ENCODE measurements at places on chromosomes 7 and 10.

DNA sequence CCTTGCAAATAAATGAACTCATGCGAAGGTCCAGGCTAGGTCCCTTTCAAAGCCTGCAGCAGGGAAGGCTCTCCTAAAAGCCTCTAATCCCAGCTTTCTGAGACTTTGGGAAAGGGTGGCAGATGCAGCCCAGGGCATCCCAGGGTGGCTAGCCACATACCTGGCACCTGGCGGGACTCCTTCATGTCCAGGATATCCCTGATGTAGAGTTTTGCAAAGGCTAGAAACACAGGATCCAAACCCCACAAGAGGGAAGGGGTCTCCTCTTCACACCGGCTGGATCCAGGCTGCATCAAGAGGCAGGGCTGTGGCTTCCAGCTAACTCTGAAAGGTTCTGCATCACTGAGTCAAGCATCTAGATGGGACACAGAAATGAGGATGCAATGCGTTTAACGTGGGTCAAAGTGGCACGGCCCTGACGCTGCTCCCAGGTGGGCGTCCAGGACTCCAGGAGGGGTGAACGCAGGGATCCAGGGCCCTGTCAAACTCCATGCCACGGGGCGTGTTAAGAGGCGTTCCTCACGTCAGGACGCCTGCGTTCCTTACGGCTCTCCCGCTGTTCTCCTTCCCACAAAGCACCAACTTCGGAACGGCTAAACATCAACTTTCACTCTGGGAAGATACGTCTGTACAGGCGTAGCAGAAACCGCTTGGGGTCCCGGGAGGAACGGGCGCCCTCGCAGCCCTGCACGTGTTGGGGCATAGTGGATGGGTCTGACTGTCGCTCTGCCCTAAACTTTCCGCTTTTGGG is 507 bp downstream of the STN1 start:
- DNase-seq, result no peak

DNA sequence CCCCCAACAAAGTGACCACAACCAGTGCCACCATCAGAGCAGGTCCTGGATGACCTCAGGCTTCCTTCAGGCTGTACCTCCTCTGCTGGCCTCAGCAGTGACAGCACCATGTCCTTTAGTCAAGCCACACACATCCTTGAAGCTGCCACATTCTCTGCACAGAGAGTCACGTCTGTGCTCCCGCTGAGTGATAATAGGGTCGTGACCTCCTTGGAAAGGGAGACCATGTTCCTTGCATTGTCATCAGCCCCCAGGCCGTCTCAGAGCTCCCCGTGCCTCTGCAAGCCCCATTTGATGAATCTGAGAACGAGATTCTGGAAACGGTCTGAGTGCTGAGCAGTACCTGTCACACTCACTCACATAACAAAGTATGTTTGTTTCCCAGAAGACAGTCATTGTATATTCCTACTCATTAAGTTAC is 106.5 kb upstream of the PRR15 start:
- DNase-seq, result no peak

DNA sequence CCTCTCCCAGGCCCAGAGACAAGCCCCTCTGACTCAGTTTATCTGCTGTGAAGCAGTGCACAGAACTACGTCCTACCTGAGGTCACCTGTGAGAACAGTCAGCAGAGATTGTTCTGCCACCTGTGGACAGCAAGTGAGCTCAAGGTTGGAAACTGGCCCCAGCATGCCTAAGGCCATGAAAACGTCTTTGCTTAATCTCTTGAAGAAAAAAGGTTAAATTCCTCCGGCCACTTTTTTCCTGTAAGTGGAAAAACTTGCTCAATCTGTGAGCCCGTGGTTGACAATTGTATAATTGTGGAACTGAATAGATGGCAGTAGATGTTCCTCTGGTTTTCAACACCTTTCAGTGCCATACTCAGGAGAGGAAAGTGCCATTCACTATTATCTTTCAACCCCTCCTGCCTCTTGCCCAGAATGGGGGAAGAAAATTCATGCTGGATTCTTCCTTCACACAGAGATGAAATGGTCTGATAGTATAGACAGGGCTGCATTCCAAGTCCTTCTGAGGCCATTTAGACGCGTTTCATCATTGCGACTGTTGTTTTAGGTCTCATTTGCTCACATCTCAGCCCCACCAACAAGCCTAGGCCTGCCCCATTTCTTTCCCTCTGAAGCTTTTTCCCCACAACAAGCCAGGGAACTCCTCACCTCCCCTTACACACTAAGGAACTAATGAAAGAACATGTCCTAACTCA is 292.9 kb downstream of the FZD1 start:
- no peak for DNase-seq

DNA sequence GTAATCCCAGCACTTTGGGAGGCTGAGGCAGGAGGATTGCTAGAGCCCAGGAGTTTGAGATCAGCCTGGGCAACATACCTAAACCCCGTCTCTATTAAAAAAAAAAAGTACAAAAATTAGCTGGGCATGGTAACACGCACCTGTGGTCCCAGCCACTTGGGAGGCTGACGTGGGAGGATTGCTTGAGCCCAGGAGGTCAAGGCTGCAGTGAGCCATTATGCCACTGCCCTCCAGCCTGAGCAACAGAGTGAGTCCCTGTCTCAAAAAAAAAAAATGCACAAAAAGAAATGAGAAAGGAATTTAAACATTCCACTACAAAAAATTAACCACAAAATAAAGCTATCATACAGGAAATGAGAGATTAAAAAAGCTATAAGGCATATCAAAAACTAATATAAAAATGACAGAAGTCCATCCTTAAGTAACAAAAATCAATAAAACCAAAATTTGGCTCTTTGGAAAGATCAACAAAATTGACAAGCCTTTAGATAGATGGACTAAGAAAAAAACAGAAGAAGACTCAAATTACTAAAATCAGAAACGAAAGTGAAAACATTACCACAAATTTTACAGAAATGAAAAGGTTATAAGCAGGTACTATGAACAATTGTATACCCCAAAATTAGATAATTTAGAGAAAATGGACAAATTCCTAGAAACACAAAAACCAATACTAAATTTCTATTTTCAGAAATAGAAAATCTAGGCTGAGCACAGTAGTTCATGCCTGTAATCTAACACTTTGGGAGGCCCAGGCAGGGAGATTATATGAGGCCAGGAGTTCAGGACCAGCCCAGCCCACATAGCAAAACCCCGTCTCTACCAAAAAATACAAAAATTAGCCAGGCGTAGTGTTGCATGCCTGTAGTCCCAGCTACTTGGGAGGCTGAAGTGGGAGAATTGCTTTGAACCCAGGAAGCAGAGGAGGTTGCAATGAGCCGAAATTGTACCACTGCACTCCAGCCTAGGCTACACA is 42.4 kb upstream of the NANOS1 start:
- no peak for DNase-seq

DNA sequence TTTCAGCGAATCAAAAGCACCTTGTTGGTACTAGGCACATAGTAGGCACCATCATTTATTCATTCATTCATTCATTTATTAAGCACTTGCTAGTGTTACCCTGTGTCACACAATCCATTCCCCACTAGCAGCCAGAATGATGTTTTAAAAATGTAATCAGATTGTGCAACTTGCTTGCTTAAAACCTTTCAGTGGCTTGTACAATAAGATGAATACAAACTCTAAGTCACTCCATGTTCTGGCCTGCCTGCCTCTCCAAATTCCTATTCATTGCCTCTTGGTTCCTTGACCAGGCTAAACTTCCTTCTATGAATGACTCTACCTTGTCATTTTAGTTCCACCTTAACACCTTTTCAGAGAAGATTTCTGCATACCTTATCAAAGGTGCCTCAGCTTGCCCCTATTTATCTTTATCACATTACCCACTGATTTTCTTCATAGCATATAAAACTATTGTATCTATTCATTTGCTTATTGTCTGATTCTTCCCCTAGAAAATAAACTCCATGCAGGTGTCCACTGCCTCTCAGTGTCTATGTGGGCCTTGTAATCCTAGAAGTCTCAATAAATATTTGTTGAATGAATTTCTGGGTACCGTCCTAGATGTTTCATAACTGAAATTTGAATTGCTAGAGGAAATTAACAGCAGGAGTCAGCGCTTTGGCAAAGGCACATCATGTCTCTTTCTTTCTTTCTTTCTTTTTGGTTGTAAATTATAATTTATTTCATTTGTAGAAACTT is 169.5 kb downstream of the TMEM26 start:
- no peak for DNase-seq

DNA sequence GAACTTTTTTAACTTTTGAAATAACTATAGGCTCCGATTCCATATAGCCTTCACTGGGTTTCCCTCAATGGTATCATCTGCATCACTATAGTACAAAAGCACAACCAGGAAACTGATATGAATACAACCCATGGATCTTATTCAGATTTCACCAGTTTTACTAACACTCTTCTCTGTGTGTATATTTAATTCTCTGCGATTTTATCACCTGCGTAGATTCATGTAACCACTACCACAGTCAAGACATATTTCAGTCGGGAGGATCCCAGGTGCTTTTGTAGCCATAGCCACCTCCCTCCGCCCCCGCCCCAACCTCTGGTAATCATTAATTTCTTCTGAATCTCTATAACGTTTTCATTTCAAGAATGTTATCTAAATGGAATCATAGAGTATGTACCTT is 82.8 kb upstream of the C7orf33 start:
- no peak for DNase-seq

- DNase-seq, result no peak
Observed at GRCh38 chr10:7550013-7550412, 116.8 kb downstream of the ITIH5 start.

DNA sequence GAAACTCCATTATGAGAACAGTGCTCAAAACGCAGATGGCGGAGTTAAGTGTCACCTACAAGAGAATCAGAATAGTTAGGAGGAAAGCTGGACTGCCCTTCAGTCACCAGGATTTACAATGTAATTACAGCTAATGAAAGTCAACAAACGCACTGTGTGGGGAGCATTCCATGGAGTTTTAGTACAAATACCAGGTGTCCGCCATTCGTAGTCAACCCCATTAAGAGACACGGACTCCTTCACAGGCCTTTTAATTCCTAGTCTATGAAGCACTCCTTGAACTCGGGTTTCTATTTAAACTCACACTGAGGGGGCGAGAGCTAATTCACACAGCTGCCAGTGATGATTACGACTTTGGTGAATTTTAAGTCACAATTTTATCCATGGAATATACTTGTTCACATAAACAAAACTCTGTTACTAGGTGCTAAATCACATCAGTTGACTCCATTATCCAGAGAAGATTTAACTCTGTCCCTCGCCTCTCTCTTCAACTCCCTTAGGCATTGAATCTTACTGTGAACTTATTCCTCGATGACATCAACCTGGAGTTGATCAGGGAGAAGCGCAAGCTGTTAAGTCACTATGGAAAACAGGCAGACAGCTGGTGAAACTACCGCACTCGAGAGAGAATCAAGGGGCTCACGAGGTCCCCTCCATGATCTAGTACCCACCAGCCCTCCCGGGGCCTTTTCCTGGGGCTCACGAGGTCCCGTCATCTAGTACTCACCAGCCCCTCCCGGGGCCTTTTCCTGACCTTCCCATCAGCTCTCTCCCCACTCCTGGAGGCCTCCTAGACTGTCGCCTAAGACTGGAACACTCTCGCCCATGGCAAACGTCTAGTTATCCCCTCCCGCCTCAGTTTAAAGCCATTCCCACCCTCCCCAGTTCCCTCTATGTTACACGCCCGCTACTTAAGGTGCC is 1.5 kb downstream of the ZFAND2A start:
- no peak for DNase-seq

DNA sequence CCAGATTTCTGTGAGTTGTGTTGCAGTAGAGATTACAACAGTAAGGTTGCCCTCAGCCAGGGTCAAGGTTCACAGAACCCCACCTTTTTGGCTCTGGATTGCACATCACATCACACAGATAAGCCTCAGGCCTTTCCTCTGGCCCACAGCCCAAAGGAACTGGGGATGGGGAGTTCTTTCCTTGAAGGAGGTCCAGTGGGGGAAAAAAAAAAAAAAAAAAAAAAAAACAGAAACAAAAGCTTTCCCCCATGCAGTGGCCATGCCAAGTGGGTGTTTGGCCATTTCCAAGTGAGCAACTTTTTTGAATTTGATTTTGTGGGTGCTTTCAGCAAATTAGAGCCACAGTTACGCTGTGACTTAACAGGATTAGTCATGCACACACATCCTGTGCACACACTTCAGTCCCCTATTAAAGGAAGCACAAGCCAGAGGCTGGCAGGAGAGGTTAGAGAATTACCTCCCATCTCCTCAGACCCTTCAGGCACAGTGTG is 79.3 kb upstream of the NANOS1 start:
- DNase-seq, result no peak

GRCh38 chr10:71970869-71971268 is 6.7 kb downstream of the CHST3 start:
- no peak for DNase-seq

- no peak for DNase-seq
Observed at GRCh38 chr10:66058594-66058993, 867.2 kb upstream of the LRRTM3 start.

GRCh38 chr10:77686096-77686495 is 48.5 kb upstream of the KCNMA1 start:
- no peak for DNase-seq

DNA sequence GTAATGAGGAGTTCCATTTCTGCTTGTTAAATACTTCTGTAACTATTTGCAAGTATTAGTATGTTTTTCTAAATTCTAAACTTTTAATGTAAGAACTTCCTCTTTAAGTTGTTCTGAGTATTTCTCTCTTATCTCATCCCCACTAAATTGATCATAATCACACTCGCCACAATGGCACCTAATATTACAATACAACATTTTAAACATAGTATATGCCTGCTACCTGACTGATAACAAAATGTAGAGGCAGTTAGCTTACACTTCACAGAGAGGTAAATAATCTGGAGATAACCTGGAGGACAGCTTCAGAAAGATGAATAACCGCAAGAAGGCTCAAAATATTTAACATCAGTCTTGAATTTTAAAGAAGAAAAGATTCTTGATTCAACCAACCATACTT is 48.6 kb downstream of the HIBADH start:
- no peak for DNase-seq

GRCh38 chr7:134866617-134867016 is 87.2 kb downstream of the CALD1 start:
- DNase-seq, result no peak

DNA sequence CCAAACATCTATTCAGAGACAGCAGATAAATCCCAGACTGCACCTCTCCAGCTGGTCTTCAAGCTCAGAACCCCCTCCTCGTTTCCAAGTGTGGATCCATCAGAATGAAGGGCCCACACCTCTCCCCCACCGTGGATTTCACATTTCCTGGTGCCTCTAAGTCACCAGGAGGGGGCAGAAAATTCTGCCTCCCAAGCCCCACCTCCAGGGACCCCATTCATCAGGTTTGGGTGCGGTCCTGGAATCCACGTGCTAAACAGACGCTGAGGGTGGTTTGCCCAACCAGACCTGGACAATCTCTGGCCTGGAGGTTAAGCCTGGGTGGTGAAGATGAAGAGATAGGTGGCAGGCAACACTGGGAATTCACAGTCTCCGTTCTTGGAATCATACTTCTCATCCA is 92.4 kb downstream of the WDR11 start:
- no peak for DNase-seq

DNA sequence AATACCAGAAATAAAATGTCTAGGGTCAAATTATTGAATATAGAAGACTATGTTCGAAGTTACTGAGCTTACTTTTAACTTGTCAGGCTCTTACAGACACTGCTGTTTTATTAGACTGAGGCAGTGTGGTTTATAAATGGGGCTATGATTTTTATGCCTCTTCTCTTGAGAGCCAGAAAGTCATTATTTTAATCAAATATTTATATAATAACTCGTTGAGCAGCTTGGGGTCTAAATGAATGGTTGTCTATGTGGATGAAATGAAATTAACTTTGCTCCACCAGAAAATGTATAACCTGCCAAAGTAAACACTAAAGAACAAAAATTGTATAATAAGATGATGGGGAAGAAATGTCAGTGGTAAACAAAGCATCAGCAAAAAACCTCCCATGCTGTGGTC is 175.6 kb upstream of the THSD7A start:
- DNase-seq, result no peak

Data from activated effector memory CD4-positive, alpha-beta T cell treated with anti-CD3 and anti-CD28 coated beads, Interleukin-2, amount 50 U/mL, for 16 hours (primary cell).